ENCODE measurements at places on chromosomes 7 and 10.

- DNase-seq = peak; percentile 82
These were observed 43.6 kb downstream of the THNSL1 start for GRCh38 chr10:25059990-25060389.

- no peak for DNase-seq
These were observed 17.6 kb downstream of the PODXL start for GRCh38 chr7:131538813-131539179.

DNA sequence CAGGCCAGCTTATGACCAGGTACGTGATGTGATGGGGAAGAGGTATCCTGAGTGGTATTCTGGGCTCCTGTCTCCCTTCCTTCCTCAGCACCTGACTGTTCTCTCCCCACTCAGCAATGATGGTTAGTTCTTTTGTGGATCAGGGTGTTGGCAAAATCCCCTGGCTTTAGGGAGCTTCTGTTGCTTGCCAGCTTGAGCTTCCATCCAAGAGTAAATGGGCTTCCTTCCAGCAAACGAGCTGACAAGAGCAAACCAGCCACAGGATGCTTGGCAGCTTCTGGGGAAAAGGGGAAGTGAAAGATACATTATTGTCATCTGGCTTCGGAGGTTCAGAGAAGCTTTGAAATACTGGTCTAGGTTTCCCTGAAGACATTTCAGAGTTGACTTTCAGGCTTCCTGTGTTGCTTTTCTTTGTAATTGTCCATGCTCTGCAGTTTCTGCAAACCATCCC is 5.2 kb downstream of the DUSP5 start:
- no peak for DNase-seq

- DNase-seq = no peak
These were observed 18.4 kb upstream of the HGF start for GRCh38 chr7:81788246-81788645.

- no peak for DNase-seq
These were observed 103.7 kb upstream of the VWC2 start for GRCh38 chr7:49669692-49670260.

- peak; percentile 31 for DNase-seq
These were observed 235.1 kb upstream of the CELF2 start for GRCh38 chr10:10782603-10783002.

DNA sequence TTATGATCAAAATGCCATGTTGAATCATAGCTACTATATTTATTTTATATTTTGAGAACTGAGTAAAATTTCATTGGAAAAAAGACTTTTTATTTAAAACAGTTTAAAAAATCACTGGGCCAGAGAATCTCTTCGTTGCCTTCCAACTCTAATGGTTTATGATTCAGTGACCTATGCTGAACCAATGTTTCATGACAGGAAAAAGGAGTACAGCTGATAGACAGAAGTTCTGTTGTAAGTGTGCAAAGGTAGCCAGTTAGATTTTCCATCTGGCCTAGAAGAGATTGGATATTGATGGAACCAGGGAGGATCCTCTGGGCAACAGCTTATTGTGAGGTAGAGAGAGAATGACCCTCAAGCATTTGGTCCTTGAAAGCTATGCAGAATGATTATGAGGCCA is 745.8 kb downstream of the SUGCT start:
- DNase-seq = no peak

DNA sequence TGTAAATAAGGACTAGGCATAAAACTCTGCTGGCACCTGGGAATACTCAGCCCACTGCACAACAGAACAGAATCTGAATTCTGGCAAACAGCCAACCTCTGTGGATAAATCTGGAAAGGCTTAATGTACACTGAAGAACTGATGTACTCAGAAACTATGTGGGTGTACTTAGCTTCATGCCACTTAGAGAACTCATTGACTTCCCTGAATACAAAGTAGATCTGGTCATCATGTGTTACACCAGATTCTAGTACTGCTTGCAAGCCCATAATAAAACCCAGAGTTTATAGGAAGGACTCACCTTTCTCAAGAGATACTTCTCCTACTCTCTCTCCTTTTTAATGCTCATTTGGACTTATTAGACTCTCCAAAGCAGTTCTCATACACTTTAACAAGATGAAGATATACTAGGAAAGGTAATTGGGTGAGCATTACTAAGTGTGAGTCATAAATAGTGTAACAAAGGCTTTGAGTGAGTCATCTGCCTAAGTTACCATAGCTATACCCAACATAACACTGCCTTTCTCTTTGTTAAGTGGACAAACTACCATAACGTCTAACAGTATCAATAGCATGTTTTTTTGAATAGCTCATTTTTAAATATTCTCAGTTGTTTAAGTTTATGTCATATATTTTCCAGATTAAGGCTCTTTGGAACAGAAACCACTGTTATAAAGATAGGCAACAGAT is 309.1 kb downstream of the MDFIC start:
- no peak for DNase-seq

GRCh38 chr10:23067939-23068775 is 27.2 kb upstream of the MSRB2 start:
- peak; percentile 53 for DNase-seq

- DNase-seq = no peak
These were observed 77.3 kb downstream of the PARD3 start for GRCh38 chr10:34737772-34738169.

DNA sequence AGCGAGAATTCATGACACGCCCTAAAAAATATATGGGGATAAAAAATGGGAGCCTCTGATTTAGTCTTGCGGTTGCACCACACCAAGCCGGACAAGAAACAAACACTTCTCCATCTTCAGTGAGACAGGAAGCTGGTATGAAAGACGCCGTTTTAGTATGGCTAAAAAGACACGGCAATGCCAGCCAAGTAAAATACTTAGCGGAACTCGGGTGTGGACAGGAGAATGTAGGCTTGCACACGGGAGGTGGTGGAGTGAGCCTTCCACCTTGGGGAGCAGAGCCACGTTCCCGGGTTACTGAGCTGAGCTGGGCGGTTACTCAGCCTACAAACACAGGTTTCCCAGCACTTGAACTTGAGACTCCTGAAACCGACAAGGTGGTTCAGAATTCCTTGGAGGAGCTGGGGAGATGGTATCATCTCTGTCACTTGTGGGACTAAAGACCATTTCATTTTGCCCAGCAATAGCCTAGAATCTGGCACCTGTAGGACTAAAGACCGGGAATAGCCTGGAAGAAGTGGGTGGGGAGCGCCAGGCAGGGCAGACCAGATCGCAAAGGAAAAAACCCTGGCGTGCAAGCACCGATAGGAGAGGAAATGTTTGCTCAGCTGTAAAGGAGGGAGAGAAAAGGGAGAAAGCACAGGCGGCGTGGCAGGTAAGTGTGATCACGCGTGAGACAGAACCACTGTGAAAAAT is 34.8 kb upstream of the SEPHS1 start:
- no peak for DNase-seq

DNA sequence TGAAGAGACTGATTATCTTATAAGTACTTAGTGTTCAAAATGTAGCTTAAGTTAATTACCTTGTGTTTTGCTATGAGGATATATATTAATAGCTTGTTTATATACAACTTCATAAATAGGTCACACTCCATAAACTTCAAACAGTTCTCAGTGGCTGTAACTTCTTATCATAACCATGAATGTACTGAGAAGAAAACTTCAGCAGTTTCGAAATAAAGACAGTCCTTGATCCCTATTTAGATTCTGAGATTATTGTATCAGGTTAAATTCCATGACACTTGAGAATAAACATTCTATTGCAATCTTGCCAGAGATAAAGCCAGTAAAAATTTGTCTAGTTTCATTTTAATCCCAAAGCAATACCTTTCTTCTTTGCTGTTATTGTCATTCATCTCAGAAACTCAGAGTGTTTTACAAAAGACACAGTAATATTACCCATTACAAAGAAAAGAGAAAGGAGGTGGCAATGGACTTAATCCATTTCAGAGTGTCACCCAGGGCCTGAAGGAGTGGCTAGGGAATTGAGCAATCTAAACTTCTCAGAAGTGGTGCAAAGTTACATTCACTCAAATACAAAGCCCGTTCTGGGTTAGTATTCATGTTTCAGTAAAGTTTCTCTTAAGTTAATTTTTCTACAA is 403.6 kb downstream of the SEMA3D start:
- DNase-seq = no peak

- DNase-seq = no peak
These were observed 52.9 kb downstream of the AP3M1 start for GRCh38 chr10:74097776-74098175.

DNA sequence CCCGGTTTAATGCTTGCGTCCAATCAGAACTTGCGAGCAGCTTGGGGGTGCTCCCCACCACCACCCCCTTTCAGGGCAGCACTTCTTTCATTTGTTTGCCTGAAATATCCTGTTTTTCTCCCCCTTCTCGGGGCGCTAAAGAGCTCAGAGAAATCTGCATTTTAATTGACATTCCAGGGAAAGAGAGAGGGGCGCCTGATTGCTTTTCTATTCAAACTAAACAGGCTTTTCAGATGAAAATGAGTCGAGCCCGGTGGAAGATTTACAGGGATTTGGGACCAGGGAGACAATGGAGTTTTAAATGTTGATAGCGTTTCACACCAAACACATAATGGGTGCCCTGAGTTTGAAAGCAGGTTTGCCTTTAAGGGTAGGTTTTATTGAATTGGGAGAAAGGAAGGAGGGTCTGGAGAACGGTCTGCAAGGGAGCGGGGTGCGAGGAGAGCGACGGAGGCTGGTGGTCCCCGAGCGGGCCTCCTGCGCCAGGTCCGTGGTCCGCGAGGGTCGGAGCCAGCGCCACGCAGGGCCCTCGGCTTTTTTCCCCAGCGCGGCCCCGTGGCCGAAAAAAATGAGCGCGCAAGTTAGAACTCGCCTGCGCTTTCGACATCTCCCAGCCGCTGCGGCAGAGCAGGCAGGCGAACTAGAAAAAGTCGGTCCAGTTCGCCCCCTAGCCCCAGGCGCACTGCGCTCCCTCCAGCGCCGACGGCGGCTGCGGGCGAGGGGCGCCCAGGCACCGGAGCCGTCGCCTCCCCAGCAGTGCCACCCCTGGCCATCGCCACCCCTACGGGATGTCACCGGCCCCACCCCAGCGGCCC is 1.3 kb downstream of the FGFR2 start:
- DNase-seq = no peak

Data from HTR-8/SVneo (cell line).